Daoy (cell line): ENCODE measurements at places on chromosomes 11 and 22.
A peak's percentile ranks its signal among the peaks of the same experiment; 100 is the strongest.

- peak; percentile 71 for DNase-seq
Observed at GRCh38 chr11:65384301-65384889, 1.9 kb upstream of the SLC25A45 start.

DNA sequence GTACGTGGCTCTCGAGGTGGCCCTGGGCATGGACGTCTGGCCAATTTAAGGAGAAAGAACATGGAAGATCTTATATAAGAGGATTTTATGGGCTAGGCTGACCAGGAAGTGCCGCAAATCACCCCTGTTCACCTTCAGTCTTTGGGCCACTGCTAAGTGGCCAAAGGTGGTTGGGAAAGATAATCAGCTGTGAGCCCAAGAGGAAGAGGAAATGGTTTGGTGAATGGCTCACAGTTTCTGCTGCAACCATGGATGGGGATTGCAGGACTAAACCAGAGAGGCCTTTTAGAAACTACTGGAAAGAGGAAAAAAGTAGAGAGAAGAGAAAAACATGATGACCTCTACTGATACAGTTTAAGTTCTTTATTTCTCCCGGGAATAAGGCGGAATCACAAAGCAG lies 96.0 kb upstream of the ARHGAP20 start:
- DNase-seq = no peak

DNA sequence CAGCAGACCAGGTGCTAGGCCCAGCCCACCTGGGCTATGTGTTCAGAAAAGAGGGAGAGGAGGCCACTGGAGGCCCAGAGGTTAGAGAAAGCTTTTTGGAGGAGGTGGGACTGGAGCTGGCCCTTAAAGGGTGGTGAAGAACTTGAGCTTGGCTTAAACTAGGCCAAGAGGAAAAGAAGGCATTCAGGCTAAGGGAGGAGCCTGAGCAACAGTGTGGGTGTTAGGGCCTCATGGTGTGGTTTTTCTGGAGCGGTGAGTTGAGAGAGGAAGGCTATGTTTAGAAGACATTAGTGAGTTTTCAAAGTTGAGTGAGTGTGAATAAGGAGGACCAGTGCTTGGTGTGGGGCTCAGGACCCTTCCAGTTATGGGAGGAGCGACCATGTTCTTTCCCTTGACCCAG lies 6.2 kb downstream of the TAF6L start:
- no peak for DNase-seq

DNA sequence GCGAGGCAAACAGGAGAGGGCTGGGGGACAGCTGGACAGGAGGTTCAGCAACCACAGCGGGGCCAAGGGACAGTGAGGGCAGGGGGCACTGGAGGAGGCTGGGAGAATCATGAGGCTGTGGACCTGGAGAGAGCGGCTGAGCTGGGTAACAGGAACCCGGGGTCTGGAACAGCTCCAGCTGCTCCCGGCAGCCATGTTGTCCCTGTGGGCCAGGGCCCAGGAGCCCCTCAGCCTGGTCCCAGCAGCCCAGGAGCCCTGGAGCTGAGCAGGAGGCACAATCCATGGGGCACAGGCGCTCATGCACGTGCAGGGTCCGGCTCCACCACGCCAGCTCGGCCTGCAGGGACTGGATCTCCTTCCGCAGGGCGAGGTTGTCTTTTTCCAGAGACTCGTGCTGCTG lies 7.4 kb downstream of the BATF2 start:
- DNase-seq = no peak

DNA sequence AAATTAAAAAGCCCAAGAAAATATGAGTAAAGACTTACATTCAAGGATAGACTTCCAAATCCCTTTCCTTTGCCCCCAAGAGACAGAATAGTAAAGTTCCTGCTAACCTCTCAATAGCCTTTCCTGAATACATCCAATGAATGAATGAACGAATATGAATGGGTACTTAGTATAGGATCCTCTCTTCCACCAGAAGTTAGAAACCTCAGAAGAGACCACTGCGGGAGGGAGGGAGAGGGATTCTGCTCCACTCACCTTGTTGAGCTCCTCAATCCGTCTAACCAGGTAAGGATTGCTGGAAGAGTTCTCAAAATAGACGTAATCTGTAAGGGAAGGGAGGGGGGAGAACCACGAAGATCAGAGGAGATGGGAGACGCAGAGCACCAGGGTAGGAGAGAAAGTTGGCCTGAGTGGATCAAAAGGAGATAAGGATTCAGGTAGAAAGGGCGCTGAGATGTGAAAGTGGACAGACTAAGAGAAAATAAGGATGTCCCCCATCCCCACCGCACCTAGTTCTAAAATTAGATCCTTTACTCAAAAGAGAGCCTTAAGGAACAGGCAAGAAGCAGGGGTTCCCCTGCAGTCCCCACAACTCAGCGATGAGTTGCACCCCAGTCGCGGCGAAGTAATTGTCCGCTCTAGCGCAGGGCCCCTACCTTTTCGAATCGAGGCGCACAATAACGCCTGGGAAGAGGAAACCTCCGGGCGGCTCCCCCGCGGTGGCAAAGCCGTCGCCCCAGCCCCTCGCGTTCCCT lies 1.1 kb downstream of the MTA2 start:
- no peak for DNase-seq

DNA sequence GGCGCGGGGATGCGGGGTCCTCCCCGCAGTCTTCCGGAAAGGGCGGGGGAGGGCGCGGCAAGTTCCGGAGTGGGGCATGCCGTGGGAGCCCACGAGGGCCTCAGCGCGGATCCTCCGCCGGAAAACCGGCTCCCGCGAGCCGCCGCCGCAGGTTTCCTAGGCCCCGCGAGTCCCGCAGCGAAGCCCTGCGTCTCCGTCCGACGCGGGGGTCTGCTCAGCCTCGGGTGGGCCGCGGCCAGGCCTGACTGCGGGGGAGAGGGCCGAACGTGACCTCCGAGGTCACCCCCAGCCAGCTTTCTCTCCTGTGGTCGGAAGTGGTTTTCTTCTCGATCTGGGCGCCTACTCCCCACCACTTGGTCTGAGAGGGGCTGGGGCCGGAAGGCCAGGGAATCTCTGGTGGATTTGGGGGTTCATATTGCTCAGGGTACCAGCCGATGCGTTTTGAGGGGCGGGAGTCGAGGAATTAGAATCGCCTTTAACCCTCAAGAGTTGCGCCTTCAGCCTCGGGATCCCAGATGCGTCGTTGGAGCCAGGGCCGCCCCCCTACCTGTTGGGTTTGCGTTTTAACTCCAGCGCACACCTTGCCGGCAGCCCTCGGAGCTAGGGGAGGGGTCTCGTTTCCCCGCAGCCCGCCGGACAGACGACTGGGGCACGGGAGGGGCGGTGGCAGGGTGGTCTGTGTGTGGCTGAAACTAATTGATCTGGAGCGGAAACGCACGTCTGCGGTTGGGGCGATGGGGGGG lies 3.6 kb upstream of the CCND1 start:
- no peak for DNase-seq

GRCh38 chr22:44272401-44272771 lies 40.4 kb downstream of the SHISAL1 start:
- no peak for DNase-seq

- DNase-seq = no peak
Observed at GRCh38 chr11:57332694-57333440, 2.8 kb downstream of the SSRP1 start.
